ENCODE measurements at places on chromosomes 5 and 9.

DNA sequence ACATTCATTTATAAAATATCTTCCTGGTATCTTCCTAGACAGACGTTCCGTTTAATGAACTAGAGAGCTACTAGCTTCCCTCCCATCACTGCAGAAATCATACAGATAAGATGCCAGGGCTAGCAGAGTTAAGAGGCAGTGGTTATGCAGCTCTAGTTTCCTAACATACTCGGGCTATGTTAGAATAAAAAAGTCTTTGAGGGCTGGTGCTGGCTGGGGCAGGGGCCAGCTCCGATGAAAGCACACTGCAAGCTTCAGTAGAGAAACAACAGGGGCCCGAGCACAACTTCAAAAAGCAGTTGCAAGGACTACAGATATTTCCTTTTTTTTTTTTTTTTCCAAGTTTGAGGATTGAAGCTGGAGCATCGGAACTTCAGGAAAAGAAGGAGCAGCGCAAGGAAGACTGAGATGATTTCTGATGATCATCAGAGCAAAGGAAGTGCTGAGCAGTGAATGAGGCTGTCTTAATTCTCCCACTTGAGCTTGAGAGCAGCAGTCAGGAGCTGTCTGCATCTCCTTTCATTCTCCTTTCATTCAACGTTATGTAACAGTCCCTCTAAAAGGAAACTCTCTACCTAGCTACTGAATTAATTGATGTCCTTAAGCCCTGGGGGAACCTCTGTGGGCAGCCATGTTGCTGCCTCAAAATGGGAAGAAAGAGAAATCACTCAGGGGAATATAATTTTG, 47.6 kb upstream of the ADCY2 start:
- DNase-seq = no peak

DNA sequence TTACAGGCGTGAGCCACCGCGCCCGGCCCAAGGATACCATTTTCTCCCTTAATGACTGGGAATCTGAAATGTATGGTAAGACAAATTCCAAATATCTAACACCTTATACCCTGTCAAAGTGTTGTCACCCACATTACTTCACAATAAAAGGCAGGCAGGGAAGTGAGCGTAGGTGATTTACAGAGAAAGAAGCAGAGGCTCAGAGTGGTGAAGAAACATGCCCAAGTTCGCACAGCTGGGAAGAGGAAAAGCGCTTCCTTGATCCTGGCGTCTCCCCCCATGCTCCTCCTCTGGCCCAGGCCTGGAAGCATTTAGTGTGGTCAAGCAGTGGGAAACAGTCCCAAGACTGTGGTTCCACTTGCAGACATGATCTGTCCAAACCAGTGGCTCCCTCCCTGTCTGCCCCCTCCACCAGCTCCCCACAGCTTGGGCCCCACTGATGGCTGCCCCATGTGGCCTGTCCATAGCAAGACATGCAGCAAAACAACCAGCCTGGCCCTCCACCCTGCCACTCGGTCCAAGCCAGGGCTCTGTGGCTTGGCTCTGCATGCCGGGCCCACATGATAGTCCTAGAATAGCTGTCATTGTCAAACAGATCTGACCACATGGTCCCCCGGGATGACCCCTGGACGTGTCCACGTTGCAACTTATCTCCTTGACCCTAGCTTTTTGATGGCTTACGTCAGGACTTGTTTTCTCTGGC, 107.2 kb downstream of the TTLL11 start:
- no peak for DNase-seq

DNA sequence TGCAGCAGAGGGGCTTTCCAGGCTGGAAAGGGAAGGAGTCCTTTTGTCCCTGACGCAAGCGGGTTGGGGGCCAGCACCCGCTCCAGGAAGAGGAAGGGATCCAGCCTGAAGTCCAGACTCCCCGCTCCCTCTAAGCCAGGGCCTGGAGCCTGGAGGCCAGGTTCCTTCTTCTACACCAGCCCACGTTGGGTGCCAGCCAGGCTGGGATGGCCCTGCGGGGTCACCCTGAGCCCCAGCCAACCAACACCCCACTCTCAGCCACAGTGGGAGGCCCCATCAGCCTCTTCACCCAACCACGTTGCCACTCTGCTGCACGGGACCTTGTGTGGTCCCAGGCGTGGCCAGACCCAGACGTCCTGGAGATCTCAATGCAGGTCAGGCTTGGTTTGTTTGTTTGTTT, 970 bp upstream of the FUT7 start:
- DNase-seq = no peak

DNA sequence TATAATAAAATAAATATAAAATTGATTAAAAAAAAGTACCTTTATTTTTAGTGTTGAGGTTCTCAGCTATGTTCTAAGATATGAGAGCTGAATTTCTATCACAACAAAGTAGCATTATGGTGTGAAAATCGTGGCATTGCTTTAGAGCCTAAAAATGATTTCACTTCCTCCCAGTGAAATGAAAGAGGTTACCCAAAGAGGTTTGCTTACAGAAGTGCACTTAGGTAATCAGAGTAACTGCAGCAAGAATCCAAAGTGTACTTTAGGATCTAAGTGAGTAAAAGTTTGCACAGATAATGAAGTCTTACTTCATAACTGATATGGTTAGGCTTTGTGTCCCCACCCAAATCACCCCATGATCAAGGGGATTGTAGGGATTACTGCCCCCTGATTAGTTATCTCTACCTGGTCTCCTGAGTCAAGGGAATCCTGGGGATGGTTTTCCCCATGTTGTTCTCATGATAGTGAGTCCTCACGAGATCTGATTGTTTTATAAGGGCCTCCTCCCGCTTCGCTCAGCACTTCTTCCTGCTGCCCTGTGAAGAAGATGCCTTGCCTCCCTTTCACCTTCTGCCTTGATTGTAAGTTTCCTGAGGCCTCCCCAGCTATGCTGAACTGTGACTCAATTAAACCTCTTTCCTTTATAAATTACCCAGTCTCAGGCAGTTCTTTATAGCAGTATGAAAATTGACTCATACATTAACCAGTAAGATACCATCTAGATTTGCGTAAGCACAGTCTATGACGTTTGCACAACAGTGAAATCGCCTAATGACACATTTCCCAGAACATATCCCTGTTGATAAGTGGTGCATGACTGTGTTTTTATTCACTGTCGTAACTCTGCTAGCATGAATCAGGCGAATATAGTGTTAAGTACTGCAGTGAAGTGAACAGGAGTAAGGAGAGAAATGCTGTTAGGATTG, 40.3 kb upstream of the LRRC70 start:
- DNase-seq = no peak

GRCh38 chr5:172939071-172939470, 20.2 kb upstream of the RPL26L1 start:
- DNase-seq = peak; percentile 65

DNA sequence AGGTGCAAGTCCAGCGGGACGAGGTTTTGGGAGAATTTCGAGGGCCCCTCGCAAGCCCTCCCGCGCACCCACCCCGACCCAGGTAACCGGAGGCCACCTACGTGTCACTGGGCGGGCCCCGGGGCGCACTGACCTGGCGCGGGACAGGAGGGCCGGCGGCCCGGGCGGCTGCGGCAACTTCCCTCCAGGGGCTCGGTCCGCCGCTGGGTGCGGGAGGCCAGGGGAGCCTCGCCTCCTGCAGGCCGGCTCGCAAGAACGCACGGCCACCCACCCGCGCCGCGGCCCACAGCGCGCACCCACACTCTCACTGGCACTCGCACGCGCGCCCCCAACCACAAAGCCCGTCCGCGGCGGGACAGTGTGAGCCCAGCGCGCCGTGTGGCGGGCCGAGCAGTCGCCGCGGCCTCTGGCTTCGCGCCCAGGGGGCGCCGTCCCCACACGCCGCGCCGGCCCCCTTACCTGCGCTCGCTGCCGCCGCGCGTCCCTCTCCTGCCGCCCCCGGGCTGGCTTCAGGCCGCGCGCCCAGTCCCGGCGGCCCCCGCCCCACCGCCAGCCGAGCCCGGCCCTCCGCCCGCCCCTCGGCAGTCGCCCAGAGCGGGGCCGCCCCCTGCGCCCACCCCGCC, 451 bp downstream of the LPAR1 start:
- peak; percentile 70 for DNase-seq

DNA sequence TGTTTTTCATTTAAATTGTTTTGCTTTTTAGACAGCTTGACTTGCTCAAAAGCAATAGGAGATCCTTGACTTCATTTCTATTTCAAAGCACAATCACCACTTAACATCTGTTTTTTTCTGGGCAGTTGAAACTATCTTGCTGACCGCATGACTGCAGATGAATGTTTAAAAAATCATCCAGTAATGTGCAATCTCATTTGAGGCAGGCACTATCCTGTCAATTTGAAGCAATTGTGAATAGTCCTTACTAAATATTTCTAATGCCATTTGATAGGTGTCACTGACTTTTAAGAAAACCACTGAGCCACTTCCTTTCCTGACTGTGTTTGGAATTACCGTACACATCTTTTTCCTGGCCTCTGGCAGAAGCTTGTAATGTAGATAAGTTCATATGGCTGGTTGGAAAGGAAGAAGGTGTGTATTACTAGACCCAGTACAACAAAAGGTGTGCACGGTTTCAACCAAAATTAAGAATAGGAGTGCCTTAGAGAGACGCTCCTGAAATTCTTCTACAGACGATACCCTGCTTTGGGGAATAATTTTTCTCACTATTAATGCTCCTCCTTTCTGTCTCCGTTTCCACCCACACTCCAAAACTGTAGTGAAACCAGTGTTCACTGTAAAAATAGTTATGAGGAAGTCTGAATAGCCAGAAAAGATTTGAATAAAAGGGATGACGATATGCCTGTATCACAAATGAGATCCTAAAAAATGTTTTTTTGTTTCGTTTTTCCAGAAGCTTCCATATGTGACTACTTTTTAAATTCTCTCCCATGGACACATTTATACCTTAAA, 136.7 kb upstream of the MOCS2 start:
- no peak for DNase-seq

- DNase-seq = no peak
These were observed 7.6 kb downstream of the SHB start for GRCh38 chr9:38061326-38061977.

DNA sequence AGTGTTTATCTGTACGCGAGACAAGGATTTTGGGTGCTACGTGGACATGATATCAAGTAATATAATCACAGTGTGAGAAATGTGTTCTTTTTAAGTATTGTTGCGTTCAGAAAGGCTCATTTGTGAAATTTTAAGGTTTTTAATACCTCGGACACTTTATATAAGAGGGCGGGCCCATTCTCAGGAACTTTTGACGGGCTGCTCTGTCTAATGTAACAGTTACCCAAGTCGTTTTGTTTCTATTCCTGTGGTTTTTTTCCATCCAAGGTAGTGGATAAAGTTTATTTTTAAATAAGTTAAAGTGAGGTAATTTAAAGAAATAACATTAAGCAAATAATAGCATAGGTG, 525 bp downstream of the SRP19 start:
- DNase-seq = no peak

DNA sequence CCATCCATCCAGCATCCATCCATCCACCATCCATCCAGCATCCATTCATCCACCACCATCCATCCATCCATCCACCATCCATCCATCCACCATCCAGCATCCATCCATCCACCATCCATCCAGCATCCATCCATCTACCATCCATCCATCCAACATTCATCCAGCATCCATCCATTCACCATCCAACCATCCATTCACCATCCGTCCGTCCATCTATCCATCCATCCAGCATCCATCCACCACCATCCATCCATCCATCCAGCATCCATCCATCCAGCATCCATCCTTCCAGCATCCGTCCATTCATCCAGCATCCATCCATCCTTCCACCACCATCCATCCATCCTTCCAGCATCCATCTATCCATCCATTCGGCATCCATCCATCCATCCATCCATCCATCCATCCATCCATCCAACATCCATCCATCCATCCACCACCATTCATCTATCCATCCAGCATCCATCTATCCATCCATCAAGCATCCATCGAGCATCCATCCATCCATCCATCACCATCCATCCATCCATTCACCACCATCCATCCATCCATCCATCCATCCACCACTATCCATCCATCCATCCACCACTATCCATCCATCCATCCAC, 32.4 kb upstream of the WDR5 start:
- no peak for DNase-seq

DNA sequence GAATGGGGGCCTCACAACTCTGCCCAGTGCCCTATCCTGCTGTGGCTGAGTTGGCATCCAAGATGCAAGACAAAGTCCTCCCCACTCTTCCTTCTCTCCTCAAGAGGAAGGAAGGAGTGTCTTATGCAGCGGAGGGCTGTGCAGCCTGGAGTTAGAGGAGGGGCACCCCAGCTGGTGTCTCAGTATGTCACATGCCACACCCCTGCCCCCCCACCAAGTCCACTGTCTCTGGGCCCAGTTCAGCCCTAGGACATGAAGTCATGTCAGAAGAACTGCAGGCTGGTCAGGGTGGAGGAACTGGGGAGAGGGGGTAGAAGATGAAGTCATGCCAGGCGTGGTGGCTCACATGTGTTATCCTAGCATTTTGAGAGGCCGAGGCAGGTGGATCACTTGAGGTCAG, 28.0 kb upstream of the SLC28A3 start:
- DNase-seq = no peak

GRCh38 chr9:110050925-110051355, 157.0 kb downstream of the C9orf152 start:
- DNase-seq = no peak

DNA sequence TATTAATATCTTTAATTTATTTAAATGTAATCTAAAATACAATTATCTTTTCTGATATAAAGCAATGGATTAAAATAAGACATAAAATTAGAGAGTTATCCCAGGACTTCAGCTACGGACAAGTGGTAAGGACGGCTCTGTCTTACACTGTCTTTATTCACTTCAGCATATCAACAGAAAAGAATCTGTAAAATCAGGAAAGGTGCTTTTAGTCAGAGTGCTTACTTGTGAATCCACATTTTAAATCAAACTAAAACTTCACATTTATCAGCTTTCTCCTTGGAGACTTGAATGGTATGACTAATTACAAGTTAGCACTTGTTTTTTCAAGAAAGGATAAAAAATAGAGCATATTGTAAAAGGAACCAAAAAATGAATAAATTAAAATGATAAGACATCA, 39.3 kb downstream of the ST8SIA4 start:
- no peak for DNase-seq

- DNase-seq = no peak
These were observed 280.8 kb downstream of the AOPEP start for GRCh38 chr9:95007226-95007869.

DNA sequence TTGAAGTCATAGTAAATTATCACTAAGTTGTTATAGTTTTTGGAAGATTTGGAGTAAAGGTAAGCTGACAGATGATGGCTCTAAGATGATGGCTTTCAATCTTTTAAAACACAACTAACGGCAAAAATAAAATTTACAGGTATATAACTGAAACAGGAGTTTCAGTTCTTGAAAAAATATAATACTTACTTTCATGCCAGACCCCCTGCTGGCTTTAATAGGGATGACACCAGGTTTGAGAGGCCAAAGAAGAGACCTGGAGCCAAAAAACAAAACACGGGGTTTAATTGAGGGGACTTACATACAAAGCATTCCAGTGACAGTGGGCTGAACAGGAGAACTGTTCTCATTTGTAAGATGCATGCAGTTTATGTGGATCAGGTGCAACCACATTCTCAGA, 301.7 kb upstream of the PCSK5 start:
- DNase-seq = no peak
